ENCODE measurements at places on chromosomes 4 and X.
A peak's percentile ranks its signal among the peaks of the same experiment; 100 is the strongest.

DNA sequence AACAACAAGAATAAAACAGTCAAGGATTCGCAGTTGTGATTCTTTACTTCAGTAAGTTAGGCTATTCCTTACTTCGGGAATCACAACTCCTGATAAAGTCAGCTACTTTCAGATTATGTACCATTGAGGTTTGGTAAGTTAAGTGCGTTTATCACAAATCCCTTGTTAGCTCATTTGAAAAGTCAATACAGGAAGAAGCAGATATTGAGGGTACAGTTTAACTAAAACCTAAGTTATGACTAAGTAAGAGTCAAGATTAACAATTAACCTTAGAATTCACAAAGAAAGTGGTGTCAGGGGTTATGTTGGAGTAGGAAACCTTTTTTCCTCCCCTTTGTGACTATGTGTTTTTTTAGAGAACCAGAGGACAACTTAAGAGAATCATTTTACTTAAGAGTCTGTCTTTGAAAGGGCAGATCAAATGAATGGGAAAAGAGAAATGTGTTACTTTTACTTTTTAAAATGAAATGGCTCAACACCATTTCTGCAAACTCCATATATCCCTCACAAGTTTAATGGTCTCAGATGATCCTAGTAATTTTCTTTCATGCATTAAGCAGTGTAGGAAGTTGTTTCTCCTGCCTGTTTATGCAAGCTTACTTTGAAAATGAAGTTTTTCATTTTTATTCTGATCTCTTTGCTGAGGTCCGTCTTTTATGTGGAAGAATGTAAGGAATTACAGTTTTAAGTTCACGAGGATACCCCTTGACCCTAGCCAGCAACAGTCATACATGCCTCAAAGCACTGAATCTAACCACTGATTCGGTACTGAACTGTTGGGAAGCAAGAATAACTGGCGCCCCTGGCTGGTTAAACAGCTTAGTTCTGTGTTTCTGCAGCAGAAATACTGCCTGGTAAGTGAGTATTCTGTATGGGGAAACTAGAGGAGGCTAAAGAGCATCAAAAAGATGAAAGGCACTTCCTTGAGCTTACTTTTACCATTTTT is 211.7 kb downstream of the SLC4A4 start:
- DNase-seq: no peak

DNA sequence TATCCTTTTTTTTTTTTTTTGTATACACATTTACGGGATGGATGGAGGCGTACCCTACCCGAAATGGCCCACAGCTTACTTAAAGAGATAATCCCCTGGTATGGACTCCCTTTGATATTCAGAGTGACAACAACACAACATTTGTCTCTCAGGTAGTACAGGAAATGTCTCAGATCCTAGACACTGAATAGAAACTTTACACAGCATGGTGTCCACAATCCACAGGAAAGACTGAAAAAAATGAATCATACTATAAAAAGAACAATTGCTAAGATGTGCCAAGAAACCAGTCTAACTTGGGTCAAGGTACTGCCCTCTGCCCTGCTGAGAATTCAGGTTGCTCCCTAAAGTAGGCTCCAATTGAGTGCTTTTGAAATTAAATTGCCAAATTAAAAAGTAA is 100.8 kb upstream of the LANCL3 start:
- DNase-seq: no peak

DNA sequence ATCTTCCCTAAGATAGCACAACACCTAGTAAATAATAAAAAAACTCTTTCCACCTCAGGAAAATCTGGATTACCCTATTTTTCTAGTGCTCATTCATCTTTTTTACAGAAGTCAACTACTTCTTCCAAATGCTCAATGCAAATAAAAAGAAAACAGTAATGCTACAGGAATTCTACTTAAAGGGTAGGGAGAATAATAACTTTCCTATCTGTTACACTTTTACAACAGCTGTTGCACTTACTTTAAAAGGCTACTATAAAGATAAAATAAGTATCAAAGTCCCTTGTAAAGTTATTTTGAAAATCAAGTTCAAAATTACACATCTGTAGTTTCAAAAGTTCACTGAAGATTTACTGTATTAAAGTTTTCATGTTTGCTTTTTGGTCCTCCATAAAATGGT is 37.6 kb downstream of the THOC2 start:
- DNase-seq: no peak

GRCh38 chr4:14888790-14889572 is 113.3 kb upstream of the CPEB2 start:
- peak; percentile 29 for DNase-seq

- DNase-seq: no peak
These were observed 121.3 kb downstream of the HS6ST2 start for GRCh38 chrX:132837126-132837525.

DNA sequence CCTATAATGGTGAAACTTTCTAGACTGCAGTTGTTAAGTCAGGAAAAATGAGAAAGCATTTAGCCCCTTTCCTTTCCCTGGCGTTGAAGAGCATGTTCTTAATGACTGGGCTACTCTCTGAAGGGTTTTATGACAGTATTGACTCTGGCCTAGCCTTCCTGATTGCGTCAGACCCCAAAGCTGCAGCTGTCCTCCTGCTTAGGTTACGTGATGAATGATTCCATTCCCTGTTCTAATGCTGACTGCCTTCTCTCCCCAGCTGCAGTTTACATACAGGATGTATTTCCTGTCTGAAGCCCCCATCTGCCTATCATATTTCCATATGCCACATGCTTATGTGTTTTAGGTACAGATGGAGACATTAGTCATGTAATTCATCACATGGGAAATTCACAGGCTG is 105.8 kb upstream of the EGFL6 start:
- no peak for DNase-seq

DNA sequence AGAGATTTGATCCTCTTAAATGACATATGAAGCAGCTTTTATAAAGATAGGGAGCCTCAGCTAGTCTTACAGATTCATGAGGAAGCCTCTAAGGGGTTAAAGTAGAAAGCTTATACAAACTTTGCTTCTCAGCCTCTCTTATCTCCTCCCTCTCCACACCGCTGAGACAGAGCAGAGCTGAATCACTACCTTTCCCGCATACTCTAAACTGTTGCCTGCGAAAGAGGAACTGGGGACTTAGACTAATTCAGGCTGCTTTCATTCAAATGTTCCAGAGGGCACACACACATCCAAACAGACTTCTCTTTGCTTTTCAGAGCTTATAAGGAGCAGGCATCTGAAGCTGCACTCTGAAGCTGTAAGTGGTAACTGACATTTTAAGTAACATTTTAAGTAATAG is at the start of gene SERTM2:
TSS of gene SERTM2 (plus strand) at position 169 of the 400 bp plus-strand sequence. CDS start 7,213 bp downstream, outside the sequence.
- DNase-seq: no peak

GRCh38 chr4:8917868-8918783 is 46.5 kb upstream of the HMX1 start:
- DNase-seq: no peak

All from lower leg skin (tissue), 4 donors.